NCI-H82 (cell line): ENCODE measurements at places on chromosomes 3 and 15.
A peak's percentile ranks its signal among the peaks of the same experiment; 100 is the strongest.

DNA sequence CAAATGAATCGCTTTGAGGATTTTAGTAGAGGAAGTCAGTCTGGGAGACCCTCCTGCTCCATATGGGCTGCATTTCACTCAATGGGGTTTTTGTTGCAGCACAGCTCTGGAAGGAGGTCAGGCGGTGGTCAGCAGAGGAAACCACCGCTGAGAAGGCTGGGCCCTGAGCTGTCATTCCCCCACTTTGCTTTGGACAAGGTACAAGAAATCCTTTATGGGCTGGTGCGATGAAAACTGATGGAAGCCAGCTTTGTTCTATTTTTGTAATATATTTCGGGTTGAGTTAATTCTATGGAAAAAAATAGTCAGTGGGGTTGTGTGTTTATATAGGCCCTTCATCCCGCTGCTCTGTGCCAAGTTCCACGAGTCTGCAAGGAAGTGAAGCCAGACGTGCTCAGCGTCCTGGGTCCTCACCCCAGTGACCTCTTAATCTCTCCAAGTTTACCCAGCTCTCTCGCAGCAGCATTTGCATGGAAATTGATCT is 157.1 kb upstream of the TMC3 start:
- DNase-seq = peak; percentile 43

DNA sequence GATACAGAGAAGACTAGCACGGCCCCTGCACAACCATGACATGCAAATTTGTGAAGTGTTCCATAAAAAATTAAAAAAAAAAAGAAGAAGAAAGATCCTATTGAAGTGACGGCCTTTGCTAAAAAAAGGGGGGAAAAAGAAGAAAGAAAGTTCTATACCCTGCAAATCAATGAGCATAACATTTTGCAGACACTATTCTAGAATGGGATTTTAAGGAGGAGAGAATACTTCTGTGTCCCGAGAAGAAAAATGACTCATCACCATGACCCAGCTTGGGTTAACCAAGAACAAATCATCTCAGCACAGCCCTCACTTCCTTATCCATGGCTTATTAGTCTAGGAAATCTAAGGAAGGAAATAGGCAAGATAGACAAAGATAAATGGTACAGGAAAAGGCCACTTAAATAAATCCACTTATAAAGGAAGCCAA is 7.4 kb upstream of the SH3BP5 start:
- DNase-seq = no peak

DNA sequence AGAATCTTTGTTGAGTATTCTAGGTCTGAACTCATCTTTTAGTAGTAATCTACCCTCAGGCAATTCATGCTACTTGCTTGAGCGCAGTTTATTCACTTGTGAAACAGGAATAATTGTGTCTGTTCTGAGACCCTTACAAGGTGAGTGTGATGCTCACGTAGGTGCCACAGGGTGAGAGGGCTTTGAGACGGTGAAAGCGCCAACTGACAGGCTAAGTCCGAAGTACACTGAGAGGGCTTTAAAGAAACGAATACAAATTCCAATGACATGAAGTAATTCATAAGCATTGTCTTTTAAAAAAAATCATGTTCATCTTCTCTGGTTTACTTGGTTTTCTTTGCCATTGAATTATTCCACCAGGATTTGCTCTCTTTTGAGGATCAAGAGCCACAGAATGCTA is 393.7 kb upstream of the RGMA start:
- no peak for DNase-seq

- DNase-seq = peak; percentile 17
These were observed 172.5 kb downstream of the ABHD5 start for GRCh38 chr3:43862992-43863805.

GRCh38 chr3:178083906-178084866 is 452.1 kb upstream of the KCNMB2 start:
- peak; percentile 77 for DNase-seq
